Ascending aorta (tissue), 2 donors: ENCODE measurements at places on chromosomes 1 and 21.

GRCh38 chr1:197913495-197914276, 3.5 kb upstream of the LHX9 start:
- peaks cover 4% of the 10 kb centered on the region for H3K4me1 ChIP-seq
- H3K27me3 ChIP-seq: peaks cover 34% of the 10 kb centered on the region
- H3K36me3 ChIP-seq: no peaks in the 10 kb centered on the region
- H3K27ac ChIP-seq: no peak overlapping the region
- no peak overlapping the region for H3K4me3 ChIP-seq
- no peak for DNase-seq

DNA sequence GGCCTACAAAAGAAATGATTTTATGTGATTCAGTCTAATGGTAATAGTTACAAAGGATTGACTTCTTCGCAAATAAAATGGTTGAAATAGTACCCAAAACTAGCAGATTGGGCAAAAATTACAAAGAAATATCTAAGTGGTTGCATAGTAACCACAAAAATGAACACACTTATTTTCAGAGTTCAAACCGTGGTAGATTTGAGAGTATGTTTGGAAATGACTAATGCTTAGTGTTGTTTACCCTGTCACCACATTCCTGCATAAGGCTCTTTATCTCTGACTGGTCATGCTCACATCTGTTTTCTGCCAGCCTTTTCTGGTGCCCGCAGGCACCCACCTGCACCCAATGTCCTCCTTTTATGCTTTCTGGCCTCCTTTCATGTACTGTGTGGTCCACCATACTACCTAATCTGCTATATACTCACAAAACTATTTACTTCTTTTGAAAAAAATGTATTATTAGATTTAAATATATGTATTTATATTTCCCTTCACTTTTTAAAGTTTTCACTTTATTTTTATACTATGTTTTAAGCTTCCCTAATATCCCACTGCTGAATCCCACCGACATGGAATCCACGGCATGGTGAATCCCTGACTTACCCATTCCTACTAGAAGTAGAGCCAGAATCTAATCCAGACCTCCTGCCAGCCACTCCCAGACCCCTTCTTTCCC, 30.3 kb downstream of the PTPRC start:
- no peak overlapping the region for H3K27ac ChIP-seq
- no peaks in the 10 kb centered on the region for H3K4me1 ChIP-seq
- no peaks in the 10 kb centered on the region for H3K36me3 ChIP-seq

- no peak overlapping the region for H3K27ac ChIP-seq
- DNase-seq: no peak
- H3K36me3 ChIP-seq: no peaks in the 10 kb centered on the region
- no peak overlapping the region for H3K4me3 ChIP-seq
These were observed 68.0 kb downstream of the ADAMTS1 start for GRCh38 chr21:26777166-26777565.

DNA sequence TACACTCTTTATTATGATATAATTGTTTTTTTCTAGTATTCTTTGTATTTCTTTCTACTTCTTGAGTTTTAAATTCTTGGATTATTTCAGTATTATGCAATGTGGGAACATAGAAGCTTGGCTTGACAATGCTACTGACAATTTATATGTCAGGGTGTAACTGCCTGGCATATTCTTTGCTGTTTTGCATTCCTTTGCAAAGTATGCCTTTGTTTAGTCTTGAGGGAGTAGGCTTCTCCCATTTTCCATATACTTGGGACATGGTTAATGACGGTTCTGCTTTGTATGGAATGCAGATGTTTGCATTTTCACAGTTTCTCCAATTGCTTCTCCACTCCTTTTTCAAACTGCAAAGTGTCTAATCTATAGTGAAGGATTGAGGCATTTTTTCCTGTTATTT, 109.8 kb downstream of the HMCN1 start:
- H3K4me3 ChIP-seq: no peak overlapping the region
- no peaks in the 10 kb centered on the region for H3K27me3 ChIP-seq
- no peak for DNase-seq
- no peaks in the 10 kb centered on the region for H3K36me3 ChIP-seq
- H3K4me1 ChIP-seq: peaks cover 4% of the 10 kb centered on the region
- H3K27ac ChIP-seq: no peak overlapping the region

- no peak overlapping the region for H3K4me3 ChIP-seq
- H3K27ac ChIP-seq: no peak overlapping the region
- H3K4me1 ChIP-seq: no peaks in the 10 kb centered on the region
These were observed 31.8 kb downstream of the KCNK2 start for GRCh38 chr1:215114154-215114933.

DNA sequence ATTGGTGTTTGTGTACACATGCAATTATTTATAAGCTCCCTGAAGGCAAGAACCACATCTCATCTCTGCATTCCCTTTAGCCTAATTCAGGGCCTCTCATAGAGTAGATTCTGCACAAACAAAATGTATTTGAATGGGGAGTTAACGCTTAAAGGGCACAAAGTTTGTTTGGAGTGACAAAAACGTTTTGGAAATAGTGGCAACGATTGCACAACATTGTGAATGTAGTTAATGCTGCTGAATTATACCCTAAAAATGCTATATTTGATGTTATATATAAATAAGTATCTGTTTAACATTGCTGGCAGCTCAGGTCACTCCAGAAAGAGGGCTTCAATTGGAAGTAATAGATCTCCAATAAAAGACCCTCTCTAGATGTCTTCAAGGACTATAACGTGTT, 42.8 kb downstream of the TRIT1 start:
- peaks cover 63% of the 10 kb centered on the region for H3K36me3 ChIP-seq
- H3K27ac ChIP-seq: no peak overlapping the region
- no peak for DNase-seq
- H3K4me3 ChIP-seq: no peak overlapping the region
- H3K4me1 ChIP-seq: no peaks in the 10 kb centered on the region
- no peaks in the 10 kb centered on the region for H3K27me3 ChIP-seq

GRCh38 chr1:232037774-232038388, 411.3 kb downstream of the DISC1 start:
- DNase-seq: no peak
- no peaks in the 10 kb centered on the region for H3K27me3 ChIP-seq
- H3K4me1 ChIP-seq: no peaks in the 10 kb centered on the region
- no peaks in the 10 kb centered on the region for H3K36me3 ChIP-seq
- H3K27ac ChIP-seq: no peak overlapping the region

GRCh38 chr1:71695084-71695483, 587.3 kb downstream of the NEGR1 start:
- H3K27me3 ChIP-seq: no peaks in the 10 kb centered on the region
- H3K36me3 ChIP-seq: no peaks in the 10 kb centered on the region
- no peaks in the 10 kb centered on the region for H3K4me1 ChIP-seq
- H3K4me3 ChIP-seq: no peak overlapping the region
- DNase-seq: no peak
- H3K27ac ChIP-seq: no peak overlapping the region

DNA sequence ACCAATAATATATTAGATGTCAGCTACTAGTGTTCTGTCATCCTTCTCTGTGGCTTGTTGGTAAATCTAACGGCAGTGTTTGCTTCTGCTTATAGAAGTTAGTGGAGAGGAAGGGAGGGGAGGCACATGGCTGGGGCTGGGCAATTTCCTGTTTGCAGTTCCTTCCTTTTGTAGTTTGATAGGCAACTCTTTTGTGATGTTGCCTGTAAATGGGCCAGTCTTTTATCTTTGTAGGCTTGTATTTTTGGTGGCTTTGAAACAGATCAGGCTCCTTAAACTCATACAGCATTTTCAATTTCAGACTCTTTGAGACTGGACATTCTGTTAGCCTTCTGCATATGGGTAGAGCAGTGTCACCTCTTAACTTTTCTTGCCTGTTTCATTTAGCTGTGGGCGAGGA, 48.1 kb downstream of the CDC14A start:
- no peak for DNase-seq
- no peaks in the 10 kb centered on the region for H3K36me3 ChIP-seq
- no peak overlapping the region for H3K4me3 ChIP-seq
- H3K27ac ChIP-seq: no peak overlapping the region
- no peaks in the 10 kb centered on the region for H3K27me3 ChIP-seq
- H3K4me1 ChIP-seq: no peaks in the 10 kb centered on the region

DNA sequence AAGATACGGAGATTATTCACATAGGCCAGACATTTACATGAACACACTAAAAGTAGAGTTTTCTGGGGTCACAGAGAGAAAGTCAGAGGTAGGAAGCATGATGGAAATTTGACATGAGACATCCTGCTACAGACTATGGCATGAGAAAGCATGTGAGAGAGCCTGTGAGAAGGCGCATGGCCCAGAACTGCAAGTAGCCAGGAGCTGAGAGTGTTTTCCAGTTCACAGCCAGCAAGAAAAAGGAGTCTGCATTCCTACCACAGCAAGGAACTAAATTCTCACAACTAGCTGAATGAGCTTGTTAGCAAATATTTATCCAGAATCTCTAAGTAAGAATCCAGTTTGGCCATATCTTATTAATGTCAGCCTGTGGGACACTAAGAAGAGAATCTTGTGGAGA, 673.3 kb downstream of the BRINP3 start:
- H3K27me3 ChIP-seq: no peaks in the 10 kb centered on the region
- no peak overlapping the region for H3K4me3 ChIP-seq
- H3K4me1 ChIP-seq: no peaks in the 10 kb centered on the region
- no peaks in the 10 kb centered on the region for H3K36me3 ChIP-seq
- no peak overlapping the region for H3K27ac ChIP-seq
- DNase-seq: no peak

GRCh38 chr1:161725908-161726472, 4.6 kb downstream of the FCRLB start:
- H3K27ac ChIP-seq: peak overlapping the region; percentile 81
- peak overlapping the region; percentile 92 for H3K4me3 ChIP-seq
- DNase-seq: no peak
- no peaks in the 10 kb centered on the region for H3K36me3 ChIP-seq

GRCh38 chr1:22778862-22779520, 68.4 kb downstream of the EPHB2 start:
- peaks cover 5% of the 10 kb centered on the region for H3K4me1 ChIP-seq
- no peak overlapping the region for H3K4me3 ChIP-seq

DNA sequence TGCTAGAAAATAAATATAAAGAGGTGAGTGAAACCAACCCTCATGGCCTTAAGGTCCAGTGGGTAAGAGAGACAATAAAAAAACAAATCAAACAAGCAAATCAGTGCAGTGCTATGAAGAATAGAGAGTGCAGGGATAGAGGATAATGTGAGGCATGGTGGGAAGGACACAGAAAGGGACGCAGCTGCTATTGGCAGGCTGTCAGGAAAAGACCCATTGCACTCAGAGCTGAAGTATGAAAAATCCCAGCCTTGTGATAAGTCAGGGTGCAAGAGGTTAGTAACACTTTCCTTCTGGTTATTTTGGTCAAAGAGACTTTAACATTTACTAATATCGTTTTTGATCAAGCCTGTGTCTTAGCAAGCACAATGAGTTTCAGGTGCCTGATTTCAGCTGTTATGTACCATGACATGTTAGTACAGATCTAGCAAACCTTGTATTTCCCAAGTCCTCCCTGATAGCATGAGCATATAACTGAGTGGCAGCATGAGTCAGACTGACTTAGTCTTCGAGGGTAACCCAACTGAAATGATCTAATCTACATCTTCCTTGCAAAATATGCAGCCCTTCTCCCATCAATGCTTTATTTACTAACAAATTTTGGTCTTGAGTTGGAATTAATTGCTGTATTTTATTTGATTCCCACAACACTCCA, 31.7 kb downstream of the CHML start:
- no peak overlapping the region for H3K4me3 ChIP-seq
- H3K4me1 ChIP-seq: no peaks in the 10 kb centered on the region
- no peaks in the 10 kb centered on the region for H3K27me3 ChIP-seq
- DNase-seq: no peak
- H3K27ac ChIP-seq: no peak overlapping the region

DNA sequence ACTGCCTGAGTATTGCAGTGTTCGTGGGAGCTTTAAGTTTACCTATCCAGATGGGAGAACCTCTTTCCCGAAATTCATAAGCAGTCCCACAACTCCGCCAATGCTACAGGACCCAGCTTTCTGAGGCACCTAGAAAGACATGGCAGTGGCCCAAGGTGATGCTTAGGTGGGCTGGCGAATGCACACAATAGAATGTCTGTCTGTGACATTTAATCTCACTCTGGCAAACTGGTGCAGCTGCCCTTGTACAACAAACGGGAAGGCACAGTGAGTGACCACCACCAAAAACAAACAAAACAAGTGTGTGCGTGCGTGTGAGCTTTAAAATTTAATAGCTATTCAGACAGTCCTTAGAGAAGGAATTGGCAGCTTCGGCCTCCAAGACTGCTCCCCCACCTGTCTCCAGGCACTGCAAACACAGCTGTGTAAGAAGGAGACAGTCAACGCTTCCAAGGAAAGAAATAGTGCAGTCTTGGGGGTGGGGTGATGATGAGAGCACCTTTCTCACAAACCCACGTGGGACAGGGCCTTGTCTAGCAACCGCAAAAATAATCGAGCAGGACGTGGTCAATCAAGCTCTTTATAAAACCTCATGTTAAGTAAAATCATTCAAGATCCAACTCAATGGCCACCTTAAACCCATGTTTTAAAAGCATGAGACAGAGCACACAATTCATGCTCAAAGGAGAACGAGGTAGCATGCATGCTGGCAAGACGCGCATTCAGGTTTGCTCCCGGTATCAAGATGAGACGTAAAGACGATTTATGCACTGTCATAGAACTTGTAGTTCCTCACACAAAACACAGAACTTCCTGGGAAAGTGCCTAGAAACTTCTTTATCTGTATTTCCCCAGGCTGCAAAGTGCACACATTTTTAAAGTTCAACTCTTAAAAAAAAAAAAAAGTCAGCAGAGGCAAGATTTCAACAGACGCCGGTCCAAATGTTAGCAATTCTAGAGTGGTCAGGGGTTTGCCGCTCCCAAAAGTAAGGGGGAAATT, 84.1 kb downstream of the TM2D1 start:
- H3K4me3 ChIP-seq: peak overlapping the region; percentile 62
- DNase-seq: no peak
- H3K27ac ChIP-seq: peak overlapping the region; percentile 91
- H3K36me3 ChIP-seq: no peaks in the 10 kb centered on the region
- no peaks in the 10 kb centered on the region for H3K27me3 ChIP-seq

GRCh38 chr1:98021126-98021525, 100.3 kb upstream of the DPYD start:
- no peak overlapping the region for H3K27ac ChIP-seq
- no peaks in the 10 kb centered on the region for H3K27me3 ChIP-seq
- no peaks in the 10 kb centered on the region for H3K4me1 ChIP-seq
- H3K4me3 ChIP-seq: no peak overlapping the region
- no peaks in the 10 kb centered on the region for H3K36me3 ChIP-seq

GRCh38 chr1:10901891-10902805, 105.7 kb upstream of the CASZ1 start:
- no peaks in the 10 kb centered on the region for H3K4me1 ChIP-seq
- no peaks in the 10 kb centered on the region for H3K36me3 ChIP-seq
- no peak for DNase-seq
- H3K27ac ChIP-seq: no peak overlapping the region
- H3K27me3 ChIP-seq: no peaks in the 10 kb centered on the region
- H3K4me3 ChIP-seq: no peak overlapping the region

GRCh38 chr1:204337583-204337982, 22.1 kb downstream of the PLEKHA6 start:
- no peaks in the 10 kb centered on the region for H3K27me3 ChIP-seq
- no peak for DNase-seq
- no peak overlapping the region for H3K4me3 ChIP-seq
- H3K4me1 ChIP-seq: no peaks in the 10 kb centered on the region
- no peak overlapping the region for H3K27ac ChIP-seq

GRCh38 chr1:44020464-44020863, 10.8 kb downstream of the SLC6A9 start:
- peaks cover 6% of the 10 kb centered on the region for H3K4me1 ChIP-seq
- no peaks in the 10 kb centered on the region for H3K27me3 ChIP-seq
